ENCODE measurements at places on chromosomes 3 and 15.

DNA sequence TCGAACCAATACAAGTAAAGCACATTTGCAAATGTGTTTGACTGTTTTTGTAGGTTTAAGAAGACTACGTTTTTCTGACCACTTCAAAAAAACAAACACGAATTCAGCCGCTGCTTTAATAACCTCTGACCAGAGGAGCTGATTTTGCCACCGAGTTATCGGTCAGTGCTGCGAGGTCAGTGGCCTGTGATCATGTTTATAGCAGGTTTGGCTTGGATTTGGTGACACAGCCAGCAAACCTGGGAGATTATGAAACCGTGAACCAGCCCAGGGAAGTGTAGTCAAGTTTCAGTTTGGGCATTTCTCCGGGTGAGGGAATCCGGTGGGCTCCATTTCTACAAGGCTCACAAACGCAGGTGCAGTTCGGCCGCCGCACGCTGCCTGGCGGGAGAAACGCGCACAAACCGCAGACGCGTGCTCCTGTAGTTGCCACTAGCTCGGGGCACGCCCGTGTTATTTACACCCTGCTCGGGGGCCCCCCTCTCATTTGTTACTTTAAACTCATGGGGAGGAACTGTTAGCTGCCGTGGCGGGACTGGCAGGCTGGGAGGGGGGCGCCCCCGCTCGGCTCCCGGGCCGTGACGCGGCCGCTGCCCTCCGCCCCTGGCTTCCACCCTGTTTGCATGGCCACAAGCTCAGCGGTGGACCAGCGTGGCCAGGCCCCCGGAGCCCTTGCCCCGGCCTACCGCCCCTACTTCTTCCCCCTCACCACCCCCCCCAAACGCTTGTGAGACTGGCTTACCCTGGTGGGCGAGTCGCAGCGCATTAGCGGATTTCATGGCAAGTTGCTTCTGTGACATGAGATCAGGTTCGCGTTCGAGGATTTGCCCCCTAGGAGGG, 13.6 kb upstream of the ONECUT1 start:
- no peak for DNase-seq

GRCh38 chr3:174202116-174202515, 657.0 kb upstream of the NAALADL2 start:
- DNase-seq, result no peak

GRCh38 chr15:77144026-77144425, 73.1 kb upstream of the TSPAN3 start:
- no peak for DNase-seq

- no peak for DNase-seq
Measured at GRCh38 chr15:40598126-40598525, 4.1 kb downstream of the KNL1 start.

DNA sequence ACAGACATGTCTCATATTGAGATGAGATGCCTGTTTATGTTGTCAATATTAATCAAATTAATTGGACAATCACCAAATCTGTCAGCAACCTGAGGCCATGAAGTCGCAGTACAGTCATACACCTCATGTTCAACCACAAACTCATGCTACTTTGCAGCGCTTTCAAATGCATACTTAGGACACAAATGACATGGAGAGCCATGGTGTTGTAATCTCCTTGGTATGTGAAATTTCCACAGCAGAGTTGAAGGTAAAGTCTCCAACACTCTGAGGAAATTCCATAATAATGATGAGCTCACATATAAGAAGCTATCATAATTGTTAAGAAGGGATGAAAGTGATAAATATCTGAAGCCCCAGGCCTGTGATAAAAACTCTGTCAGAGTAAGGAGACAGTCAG, 873.9 kb downstream of the MCTP2 start:
- no peak for DNase-seq

- peak; percentile 84 for DNase-seq
Measured at GRCh38 chr15:65421360-65422215, 1.2 kb downstream of the IGDCC4 start.

GRCh38 chr3:183298701-183299153, 45.7 kb downstream of the B3GNT5 start:
- no peak for DNase-seq

GRCh38 chr15:63329567-63330350, 51.9 kb downstream of the CA12 start:
- DNase-seq, result no peak

GRCh38 chr3:141486746-141487520, at the start of gene RASA2:
Gene RASA2, plus strand, starts transcription at chr3:141487027. Its CDS starts 57 bp downstream, at chr3:141487084.
- peak; percentile 77 for DNase-seq

DNA sequence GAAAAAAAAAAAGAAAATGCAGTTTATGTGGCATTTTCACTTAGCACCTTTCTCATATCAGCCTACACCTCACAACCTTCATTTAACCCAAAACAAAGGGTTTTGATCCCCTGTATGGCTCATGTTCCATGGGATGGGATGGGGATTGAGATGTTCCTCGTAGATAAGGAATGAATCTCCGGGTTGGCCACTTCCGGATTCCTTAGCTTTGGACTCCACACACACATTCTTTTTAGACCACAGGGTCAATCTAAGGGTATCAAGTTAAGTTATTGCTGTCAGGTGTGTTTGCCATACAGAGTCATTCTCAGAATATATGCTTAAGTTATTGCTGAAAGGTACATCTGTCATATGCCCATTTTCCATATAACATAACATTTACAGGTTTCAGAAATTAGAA, 301.4 kb upstream of the TGFBR2 start:
- DNase-seq, result no peak

DNA sequence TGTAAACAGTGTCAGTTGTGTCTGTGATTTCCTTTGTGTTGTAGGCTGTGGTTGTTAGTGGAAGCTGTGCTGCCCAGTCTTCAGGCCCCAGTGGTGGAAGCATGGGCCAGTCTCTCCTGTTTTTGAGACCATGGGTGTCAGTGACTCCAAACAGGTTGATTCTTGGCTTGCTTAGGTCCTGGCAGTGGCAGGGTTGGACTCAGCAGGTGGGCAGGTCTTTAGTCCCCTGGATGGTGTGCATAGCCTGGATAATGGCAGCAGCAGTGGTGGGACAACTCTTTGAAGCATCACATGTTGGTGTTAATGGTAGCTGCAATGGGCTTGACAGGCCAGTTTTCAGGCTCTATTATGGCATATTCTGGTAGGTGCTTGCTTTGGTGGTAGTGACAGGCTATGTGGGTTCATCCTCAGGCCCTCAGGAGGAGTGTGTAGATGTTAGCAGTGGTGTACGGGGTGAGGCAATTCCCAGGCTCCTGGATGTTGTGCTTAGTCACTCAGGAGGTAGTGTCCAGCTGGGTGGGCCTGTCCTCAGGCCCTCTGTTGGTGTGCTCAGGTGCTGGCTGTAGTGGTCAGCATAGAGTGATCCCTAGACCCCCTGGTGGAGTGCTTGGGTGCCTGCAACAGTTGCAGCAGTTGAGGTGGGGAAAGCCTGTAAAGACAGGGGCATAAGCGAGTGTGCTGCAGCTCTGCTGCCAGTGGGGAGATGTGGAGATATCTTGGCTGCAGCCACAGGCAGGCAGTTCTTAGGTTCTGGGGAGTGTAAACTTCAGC, 596.7 kb downstream of the PDCD6IP start:
- DNase-seq, result no peak

DNA sequence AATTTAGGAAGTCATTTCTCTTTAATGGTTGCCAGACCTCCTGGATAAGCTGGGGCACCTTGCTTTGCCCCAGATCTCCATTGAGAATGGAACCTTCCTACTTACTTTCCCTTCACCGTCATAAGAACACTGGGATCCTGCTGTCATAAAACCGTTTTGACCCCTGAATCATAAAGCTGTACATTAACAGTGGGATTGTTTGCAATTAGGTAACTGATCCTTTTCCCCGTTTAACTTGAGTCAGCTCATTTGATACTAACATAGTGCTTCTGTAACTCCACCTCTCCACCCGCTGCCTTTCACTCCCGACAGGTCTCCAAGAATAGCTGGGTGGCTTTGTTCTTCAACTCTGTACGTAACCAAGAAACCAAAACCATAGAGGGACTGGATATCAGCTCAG, 308.2 kb upstream of the WNT5A start:
- no peak for DNase-seq

- DNase-seq, result no peak
Measured at GRCh38 chr3:89314454-89315098, 207.2 kb downstream of the EPHA3 start.

- no peak for DNase-seq
Measured at GRCh38 chr3:73706771-73707170, 82.0 kb upstream of the PDZRN3 start.

GRCh38 chr15:69660658-69661405, 208.2 kb downstream of the RPLP1 start:
- DNase-seq, result no peak

GRCh38 chr3:177463863-177464262, 266.6 kb upstream of the TBL1XR1 start:
- no peak for DNase-seq

- no peak for DNase-seq
Measured at GRCh38 chr3:174101244-174101643, 703.7 kb downstream of the NLGN1 start.

DNA sequence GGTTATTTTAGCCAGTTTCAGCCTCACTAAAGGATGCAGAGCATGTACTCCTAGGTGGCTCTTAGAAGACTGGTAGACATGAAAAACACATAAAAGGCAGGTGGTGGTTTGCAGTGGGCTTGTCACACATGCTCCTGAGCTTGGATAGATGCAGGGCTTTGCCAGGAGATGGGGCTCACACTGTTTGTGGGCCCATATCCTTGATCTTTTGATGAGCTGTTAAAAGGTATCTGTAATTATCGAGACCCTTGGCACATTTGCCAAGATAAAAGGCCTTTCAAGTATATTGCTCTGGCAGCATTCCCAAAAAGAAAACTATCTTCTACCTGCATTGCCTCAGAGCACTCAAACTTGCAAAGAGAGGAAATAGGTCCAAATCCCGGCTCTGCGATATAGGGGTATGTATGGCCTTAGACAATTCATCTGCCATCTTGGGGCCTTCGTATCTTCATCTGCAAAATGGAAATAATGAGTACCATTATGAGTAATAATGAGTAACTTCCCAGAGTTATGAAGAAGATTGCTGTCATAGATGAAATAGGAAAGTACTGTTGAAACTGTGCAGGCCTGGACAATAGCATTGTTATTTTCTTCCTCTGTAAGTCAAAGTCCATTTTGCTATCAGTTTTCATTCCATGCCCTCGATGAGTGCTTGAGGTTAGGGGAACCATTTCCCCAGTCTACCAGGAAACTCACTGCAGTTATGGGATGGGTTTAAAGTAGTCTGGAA, 172.7 kb downstream of the SYNPR start:
- DNase-seq, result no peak

- DNase-seq, result no peak
Measured at GRCh38 chr3:71322154-71322553, 261.4 kb downstream of the FOXP1 start.

- DNase-seq, result no peak
Measured at GRCh38 chr15:100245487-100245820, 96.3 kb downstream of the ADAMTS17 start.

GRCh38 chr3:194974468-194975135, 288.9 kb downstream of the FAM43A start:
- DNase-seq, result no peak

- DNase-seq, result no peak
Measured at GRCh38 chr3:12926660-12927059, 85.3 kb upstream of the RPL32 start.

DNA sequence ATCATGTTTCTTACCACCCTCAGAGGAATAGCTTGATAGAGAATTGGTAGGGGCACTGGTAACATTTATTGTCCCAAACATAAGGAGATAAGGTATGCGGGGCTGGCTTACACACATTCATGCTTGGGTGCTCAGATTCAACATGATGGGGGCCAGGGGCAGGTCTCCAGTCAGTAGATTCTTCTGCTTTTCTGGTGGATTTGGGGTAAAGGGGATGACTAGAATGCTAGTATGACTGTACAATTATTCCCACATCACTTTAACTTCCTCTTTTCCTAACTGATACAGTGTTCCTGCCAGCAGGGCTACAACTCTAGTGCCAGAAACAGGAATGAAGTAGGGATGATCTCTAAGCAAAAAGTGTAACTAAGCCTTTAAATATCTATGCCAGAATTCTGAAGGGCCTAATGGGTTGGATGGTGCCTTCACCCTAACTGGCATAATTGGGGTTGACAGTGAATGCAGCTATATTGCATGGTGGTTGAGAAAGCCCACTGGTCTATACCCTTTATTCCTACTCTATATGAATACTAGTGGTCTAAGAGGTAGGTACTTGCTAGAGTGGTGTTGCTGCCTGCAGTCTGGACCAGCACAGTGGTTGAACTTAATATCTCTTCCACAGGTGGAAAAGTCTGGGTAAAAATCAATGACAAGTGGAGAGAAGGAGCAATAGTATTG, 117.4 kb downstream of the IL12A start:
- DNase-seq, result no peak

GRCh38 chr3:37198996-37199395, 24.6 kb upstream of the LRRFIP2 start:
- no peak for DNase-seq

GRCh38 chr3:172287937-172288477, 160.2 kb downstream of the GHSR start:
- no peak for DNase-seq

DNA sequence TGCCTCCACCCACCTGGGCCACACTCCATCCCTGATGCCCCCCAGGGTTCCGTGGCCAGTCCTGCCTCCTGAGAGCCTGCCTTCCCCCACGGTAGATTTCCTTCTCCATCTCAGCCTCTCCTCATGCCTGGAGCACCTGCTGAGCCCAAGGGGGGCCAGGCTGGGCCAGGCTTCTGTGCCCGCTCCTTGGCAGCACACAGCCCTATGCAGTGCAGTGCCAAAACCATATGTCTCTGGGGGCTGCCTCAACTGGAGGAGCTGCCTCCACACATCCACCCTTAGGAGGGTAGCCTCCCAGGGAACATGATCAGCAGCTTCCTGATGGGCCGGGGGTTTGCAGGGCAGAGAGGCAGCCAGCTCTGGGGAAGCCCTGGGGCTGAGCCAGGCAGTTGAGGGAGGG, 24.6 kb upstream of the GATA2 start:
- no peak for DNase-seq

DNA sequence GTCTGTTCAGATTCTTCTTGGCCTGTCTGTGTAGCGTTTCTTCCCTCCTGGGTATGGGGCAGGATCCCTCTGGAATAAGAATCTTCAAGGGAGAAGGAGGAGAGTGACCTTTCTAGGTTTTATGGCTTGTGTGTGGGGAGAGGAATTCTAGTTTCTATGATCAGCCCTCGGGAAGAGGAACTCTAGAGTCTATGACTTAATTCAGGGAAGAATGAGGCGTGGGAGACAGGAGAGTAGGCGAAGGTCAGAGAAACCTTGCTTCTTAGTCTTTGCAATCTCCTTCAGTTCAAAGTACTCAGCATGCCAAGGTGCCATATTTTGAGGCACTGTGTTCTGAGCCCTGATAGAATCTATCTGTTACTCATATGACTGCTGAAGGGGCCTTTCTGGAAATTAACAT, 99.2 kb upstream of the C3orf80 start:
- DNase-seq, result no peak

DNA sequence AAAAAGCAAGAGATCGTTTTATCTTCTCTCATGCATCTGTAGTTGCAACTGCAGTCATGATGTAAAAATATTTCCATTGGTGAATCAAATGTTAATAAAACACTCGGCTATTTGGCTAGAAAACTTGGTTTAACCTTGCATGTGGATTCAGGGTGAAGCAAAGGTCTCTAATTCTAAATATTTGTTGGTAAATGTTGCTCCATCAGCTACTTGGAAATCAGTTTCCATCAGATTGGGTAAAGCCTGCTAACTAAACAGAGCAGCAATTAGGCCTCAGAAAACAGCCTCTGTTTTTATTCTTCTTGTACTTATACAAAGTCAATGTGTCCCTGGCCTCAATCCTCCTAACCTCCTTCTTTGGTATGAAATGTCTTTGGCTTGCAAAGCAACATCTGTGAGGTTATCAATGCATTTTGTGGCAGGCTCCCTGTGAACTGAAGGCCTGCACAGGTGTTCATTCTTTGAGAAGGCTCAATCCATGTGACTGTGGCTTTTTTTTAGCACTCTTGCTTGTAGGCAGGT, 312.3 kb downstream of the WDR72 start:
- no peak for DNase-seq

GRCh38 chr15:23565395-23566070, at the start of gene MKRN3:
Gene MKRN3, plus strand, starts transcription at chr15:23565674. Its CDS starts 109 bp downstream, at chr15:23565783.
- DNase-seq, result no peak
